ENCODE measurements at places on chromosomes 13 and 19.
A peak's percentile ranks its signal among the peaks of the same experiment; 100 is the strongest.

- H3K27ac ChIP-seq = no peak overlapping the region
- no peaks in the 10 kb centered on the region for H3K4me1 ChIP-seq
- H3K36me3 ChIP-seq = peaks cover 74% of the 10 kb centered on the region
- H3K4me3 ChIP-seq = no peak overlapping the region
- H3K27me3 ChIP-seq = no peaks in the 10 kb centered on the region
- DNase-seq = no peak
These were observed 10.5 kb downstream of the RPL36 start for GRCh38 chr19:5700455-5701092.

- peak overlapping the region; percentile 72 for H3K4me3 ChIP-seq
- no peak for DNase-seq
- H3K27me3 ChIP-seq = no peaks in the 10 kb centered on the region
- peaks cover 27% of the 10 kb centered on the region for H3K36me3 ChIP-seq
These were observed 1.8 kb downstream of the TNPO2 start for GRCh38 chr19:12721656-12722565.

DNA sequence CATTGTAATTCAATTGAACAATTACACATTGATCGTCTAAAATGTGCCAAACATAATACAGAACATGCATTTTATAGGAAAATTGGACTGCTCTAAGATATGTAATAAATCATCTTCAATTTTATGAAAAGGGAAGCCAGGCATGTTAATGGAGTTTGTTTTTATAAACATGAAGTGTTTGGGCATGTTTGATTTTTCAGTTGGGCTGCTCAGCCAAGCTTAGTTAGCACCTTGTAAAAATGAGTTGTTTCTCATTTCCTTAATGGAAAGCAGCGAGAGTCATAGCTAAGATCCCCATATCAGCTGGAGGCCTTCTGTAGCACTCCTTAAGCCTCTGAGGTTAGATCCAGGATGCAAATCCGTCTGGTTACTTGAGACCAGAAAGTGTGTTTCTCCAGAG lies 422.3 kb downstream of the SPRY2 start:
- H3K27me3 ChIP-seq = no peaks in the 10 kb centered on the region
- H3K4me3 ChIP-seq = no peak overlapping the region
- no peak overlapping the region for H3K27ac ChIP-seq
- H3K36me3 ChIP-seq = no peaks in the 10 kb centered on the region

GRCh38 chr13:21109168-21109567 lies 47.8 kb upstream of the LATS2 start:
- H3K27ac ChIP-seq = no peak overlapping the region
- no peak overlapping the region for H3K4me3 ChIP-seq
- no peak for DNase-seq
- no peaks in the 10 kb centered on the region for H3K4me1 ChIP-seq
- H3K27me3 ChIP-seq = no peaks in the 10 kb centered on the region

- peaks cover 23% of the 10 kb centered on the region for H3K4me1 ChIP-seq
- no peak for DNase-seq
- H3K4me3 ChIP-seq = no peak overlapping the region
- H3K27ac ChIP-seq = peak overlapping the region; percentile 16
These were observed 6.8 kb downstream of the ELL start for GRCh38 chr19:18514800-18515682.

- no peak overlapping the region for H3K4me3 ChIP-seq
- no peaks in the 10 kb centered on the region for H3K36me3 ChIP-seq
- DNase-seq = no peak
- peaks cover 2% of the 10 kb centered on the region for H3K27me3 ChIP-seq
- no peak overlapping the region for H3K27ac ChIP-seq
These were observed 576.9 kb downstream of the IRS2 start for GRCh38 chr13:109209526-109209925.

DNA sequence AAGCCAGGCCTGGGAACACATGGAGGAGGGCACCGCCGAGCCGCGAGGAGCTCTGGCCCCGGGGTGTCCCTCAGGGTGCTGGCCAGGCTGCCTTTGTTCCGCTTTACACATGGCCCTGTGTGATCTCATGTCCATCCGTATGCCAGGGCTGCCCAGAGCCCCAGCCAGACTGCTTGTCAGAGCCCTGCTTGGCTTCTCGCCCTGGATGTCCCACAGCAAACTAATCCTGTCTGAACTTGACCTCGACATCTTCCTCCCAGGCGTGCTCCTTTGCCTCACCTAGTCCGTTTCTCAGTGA lies 14.3 kb downstream of the BCKDHA start:
- H3K27me3 ChIP-seq = no peaks in the 10 kb centered on the region
- peaks cover 4% of the 10 kb centered on the region for H3K4me1 ChIP-seq
- H3K27ac ChIP-seq = no peak overlapping the region
- no peak for DNase-seq
- peaks cover 8% of the 10 kb centered on the region for H3K36me3 ChIP-seq
- H3K4me3 ChIP-seq = no peak overlapping the region

DNA sequence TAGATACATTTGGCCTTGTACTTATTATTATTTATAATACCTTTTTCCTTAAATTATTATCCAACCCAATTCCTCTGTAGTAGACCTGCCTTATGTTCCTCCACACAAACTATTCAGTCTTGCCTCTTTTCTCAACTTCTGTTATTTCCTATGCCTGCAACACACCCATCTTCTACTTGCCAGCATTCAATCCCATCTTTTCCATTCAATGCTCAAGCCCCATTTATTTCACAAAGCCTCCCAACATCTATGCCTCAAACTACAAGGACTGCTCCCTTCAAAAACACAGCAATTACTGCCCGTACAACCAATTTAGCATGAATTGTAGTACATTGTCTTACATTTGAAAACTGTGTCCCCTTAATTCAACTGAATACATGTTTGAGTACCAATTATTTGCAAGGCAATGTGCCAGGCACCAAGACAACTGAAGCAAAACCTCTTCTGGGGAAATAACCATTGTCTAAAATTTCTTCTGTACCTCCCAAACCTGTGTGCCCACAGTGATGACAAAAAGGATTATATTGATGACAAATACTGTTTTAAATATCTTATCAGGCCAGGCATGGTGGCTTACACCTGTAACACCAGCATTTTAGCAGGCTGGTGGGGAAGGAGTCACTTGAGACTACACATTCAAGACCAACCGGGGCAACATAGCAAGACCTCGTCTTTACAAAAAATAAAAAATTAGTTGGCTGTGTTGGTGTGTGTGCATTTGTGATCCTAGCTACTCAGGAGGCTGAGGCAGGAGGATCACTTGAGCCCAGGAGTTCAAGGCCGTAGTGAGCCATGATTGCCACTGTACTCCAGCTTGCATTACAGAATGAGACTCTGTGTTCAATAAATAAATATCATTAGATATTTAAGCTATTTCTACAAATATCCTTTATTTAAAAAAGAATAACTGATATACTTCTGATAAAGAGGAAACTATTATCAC lies 35.1 kb downstream of the ELF1 start:
- H3K4me3 ChIP-seq = peak overlapping the region; percentile 17
- peaks cover 30% of the 10 kb centered on the region for H3K36me3 ChIP-seq
- H3K4me1 ChIP-seq = peaks cover 40% of the 10 kb centered on the region
- H3K27ac ChIP-seq = peak overlapping the region; percentile 61
- H3K27me3 ChIP-seq = no peaks in the 10 kb centered on the region

GRCh38 chr13:46382224-46382623 lies 4.8 kb downstream of the RUBCNL start:
- H3K36me3 ChIP-seq = no peaks in the 10 kb centered on the region
- H3K27me3 ChIP-seq = no peaks in the 10 kb centered on the region

DNA sequence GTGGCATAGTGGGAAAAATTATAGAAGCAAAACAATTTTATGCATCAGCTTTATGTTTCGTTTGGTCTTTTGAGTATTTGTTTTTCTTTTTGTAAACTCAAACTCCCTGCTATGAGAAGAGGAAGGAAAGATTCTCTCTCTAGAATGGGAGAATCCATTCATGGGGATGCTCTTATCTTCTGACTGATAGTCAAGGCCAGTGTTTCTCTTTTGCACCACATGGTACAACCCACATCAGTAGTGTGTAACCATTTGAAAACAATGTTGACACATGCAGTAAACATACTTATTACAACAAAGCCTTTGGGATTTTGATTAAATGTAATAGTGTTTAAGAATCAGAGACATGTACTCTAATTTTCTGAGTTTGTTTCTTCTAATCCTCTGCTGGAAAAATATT lies 490.5 kb downstream of the MYO16 start:
- no peaks in the 10 kb centered on the region for H3K4me1 ChIP-seq
- H3K36me3 ChIP-seq = no peaks in the 10 kb centered on the region
- H3K27ac ChIP-seq = no peak overlapping the region
- H3K4me3 ChIP-seq = no peak overlapping the region
- no peaks in the 10 kb centered on the region for H3K27me3 ChIP-seq

DNA sequence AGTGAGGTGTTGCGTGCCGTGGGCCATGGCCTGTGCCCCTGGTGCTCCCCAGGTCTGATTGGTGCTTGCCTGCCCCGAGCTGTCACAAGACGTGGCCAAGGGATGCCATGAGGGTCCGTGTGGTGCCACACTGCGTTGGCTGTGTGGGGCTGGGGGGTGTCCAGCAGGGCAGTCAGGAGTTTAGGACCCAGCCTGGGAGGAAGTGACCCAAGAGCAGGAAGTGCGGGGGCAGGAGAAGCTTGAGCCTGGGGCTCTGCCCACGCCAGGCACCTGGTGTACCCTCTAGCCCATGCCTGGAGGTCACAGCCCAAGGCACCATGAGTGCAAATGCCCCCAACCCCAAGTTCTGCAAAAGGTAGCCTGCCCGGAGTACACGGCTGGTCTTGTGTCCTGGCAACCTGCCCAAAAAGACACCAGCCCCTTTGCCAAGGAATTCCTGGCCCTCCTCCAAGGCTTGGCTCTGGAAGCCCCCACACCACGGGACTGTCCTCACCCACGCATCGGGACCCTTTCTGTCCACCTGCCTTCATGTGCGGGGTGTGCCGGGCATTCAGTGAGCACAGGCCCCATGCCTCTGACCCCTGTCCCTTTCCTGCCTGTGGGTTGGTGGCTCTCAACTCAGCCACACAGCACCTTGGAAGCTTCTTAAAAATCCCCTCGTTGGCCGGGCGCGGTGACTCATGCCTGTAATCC lies 24.9 kb downstream of the MPND start:
- no peak overlapping the region for H3K4me3 ChIP-seq
- peak; percentile 47 for DNase-seq
- H3K27ac ChIP-seq = peak overlapping the region; percentile 91
- H3K4me1 ChIP-seq = peaks cover 16% of the 10 kb centered on the region
- H3K27me3 ChIP-seq = no peaks in the 10 kb centered on the region
- peaks cover 32% of the 10 kb centered on the region for H3K36me3 ChIP-seq

- H3K36me3 ChIP-seq = no peaks in the 10 kb centered on the region
- no peaks in the 10 kb centered on the region for H3K4me1 ChIP-seq
- no peak overlapping the region for H3K27ac ChIP-seq
- no peak overlapping the region for H3K4me3 ChIP-seq
These were observed 15.1 kb upstream of the BICRA start for GRCh38 chr19:47593860-47594259.

- H3K4me3 ChIP-seq = no peak overlapping the region
- H3K27me3 ChIP-seq = no peaks in the 10 kb centered on the region
- no peaks in the 10 kb centered on the region for H3K4me1 ChIP-seq
- no peaks in the 10 kb centered on the region for H3K36me3 ChIP-seq
- no peak for DNase-seq
These were observed 12.0 kb upstream of the FBXL3 start for GRCh38 chr13:77038907-77039480.

DNA sequence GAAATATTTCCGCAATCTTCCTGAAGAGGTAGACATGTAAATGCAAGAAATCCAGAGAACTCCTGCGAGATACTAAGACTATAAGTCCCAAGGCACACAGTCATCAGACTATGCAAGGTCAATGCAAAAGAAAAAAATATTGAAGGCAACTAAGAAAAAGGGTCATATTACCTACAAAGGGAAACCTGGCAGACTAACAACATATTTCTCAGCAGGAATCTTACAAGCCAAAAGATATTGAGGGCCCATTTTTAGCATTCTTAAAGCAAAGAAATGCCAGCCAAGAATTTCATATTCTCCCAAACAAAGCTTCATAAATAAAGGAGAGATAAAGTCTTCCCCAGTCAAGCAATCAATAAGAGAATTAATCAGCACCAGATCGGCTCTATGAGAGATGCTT lies 298.5 kb upstream of the ATXN8OS start:
- H3K4me3 ChIP-seq = no peak overlapping the region
- no peak overlapping the region for H3K27ac ChIP-seq
- no peak for DNase-seq

- H3K36me3 ChIP-seq = peaks cover 52% of the 10 kb centered on the region
- peak within 1 kb of the TSS; percentile 64 for H3K27ac ChIP-seq
- H3K4me1 ChIP-seq = peaks cover 23% of the 10 kb centered on the region
- H3K27me3 ChIP-seq = no peaks in the 10 kb centered on the region
These were observed at the start of gene SH3GL1 for GRCh38 chr19:4400135-4400936. TSS of gene SH3GL1 (minus strand) at chr19:4400547. CDS start at chr19:4400368, 179 bp downstream.

DNA sequence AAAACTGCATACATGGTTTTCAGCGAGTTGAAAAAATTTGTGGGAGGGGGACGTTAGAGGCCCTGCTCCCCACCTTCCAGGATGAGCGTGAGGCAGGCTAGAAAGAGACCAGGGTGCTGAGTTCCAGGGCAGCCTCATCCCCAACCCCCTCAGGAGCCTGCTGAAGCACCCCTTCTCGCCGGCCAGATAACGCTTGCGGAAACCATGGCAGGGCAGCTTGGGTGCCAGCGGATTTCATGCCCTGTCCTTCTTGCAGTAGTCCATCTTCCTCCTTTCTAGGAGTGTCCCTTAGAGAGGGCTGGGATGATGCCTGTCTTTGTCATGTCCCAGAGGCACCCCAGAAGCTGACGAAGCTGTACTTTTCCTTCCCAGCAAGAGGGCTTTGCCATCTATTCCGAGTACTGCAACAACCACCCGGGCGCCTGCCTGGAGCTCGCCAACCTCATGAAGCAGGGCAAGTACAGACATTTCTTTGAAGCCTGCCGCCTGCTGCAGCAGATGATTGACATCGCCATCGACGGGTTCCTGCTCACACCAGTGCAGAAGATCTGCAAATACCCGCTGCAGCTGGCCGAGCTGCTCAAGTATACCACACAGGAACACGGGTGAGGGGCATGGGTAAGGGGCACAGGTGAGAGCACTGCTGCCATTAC lies 19.0 kb upstream of the C1QTNF9 start:
- H3K4me3 ChIP-seq = no peak overlapping the region
- no peaks in the 10 kb centered on the region for H3K4me1 ChIP-seq
- DNase-seq = no peak
- no peaks in the 10 kb centered on the region for H3K36me3 ChIP-seq
- no peaks in the 10 kb centered on the region for H3K27me3 ChIP-seq

- no peak overlapping the region for H3K27ac ChIP-seq
- H3K4me3 ChIP-seq = no peak overlapping the region
- no peaks in the 10 kb centered on the region for H3K27me3 ChIP-seq
- no peaks in the 10 kb centered on the region for H3K36me3 ChIP-seq
These were observed 371.2 kb upstream of the NBEA start for GRCh38 chr13:34570698-34571353.

GRCh38 chr13:52850396-52851136 lies 2.1 kb upstream of the PCDH8 start:
- DNase-seq = peak; percentile 52
- H3K4me3 ChIP-seq = peak overlapping the region; percentile 34
- H3K4me1 ChIP-seq = no peaks in the 10 kb centered on the region
- no peak overlapping the region for H3K27ac ChIP-seq
- peaks cover 66% of the 10 kb centered on the region for H3K27me3 ChIP-seq

DNA sequence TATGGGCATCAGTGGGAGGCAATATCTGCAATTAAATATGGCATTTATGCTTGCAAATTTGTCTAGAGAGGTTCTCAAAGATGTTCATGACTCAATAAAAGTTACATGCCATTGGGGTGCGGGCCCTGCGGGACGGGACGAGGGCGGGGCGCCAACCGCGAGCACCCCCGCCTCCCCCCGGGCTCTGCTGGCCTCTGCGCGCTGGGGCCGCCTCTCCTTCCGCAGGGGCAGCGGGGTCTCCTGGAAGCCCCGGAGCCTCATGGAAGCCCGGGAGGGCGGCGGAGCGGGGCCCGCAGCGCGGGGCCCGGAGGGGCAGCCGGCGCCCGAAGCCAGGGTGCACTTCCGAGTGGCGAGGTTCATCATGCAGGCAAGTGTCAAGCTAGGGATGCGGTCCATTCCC lies 179.2 kb downstream of the TPTE2 start:
- no peaks in the 10 kb centered on the region for H3K36me3 ChIP-seq
- no peaks in the 10 kb centered on the region for H3K4me1 ChIP-seq
- no peak overlapping the region for H3K4me3 ChIP-seq
- DNase-seq = no peak
- no peaks in the 10 kb centered on the region for H3K27me3 ChIP-seq

Data from RWPE2 (cell line).